ENCODE measurements at places on chromosomes 5 and 9.

- DNase-seq: no peak
These were observed 67.1 kb downstream of the LHX2 start for GRCh38 chr9:124078641-124079040.

DNA sequence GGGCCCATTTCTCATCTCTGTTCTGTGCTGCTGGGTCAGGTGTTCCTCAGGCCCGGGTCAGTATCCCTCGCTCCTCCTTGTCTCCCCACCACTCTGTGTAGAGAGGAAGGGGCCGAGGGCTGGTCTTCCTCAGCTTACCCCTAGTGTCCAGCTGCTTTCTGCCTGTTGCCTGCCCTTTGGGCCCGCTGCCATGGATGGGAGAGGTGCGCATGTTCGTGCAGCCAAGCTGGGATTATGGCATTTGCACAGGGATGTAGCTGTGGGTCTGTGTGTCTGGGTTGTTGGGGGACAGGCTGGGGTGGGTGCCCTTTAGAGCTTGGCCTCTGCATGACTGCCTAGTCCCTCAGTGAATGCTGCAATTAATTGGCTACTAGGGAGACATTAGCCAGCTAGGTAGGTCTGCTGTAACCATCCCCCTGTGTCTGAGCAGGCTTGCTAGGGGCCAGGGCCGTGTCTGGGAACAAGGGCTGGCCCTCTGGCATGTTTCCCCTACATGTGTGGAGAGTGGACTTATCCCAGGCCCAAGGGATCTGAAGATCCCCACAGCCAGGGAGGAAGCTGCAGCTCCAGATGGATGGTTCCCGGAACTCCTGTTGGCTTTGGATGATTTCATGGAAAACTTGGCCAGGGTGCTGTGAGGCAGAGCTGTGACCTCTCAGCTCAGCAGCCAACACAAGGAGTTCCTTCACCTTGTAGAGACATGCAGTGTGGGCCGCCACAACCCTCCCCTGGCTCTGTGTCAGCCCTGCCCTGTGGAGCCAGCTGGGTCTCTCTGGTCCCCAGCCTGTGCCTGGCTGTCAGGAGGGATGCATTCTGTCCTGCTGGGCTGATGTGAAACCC is 161.9 kb downstream of the MACROH2A1 start:
- DNase-seq: no peak

DNA sequence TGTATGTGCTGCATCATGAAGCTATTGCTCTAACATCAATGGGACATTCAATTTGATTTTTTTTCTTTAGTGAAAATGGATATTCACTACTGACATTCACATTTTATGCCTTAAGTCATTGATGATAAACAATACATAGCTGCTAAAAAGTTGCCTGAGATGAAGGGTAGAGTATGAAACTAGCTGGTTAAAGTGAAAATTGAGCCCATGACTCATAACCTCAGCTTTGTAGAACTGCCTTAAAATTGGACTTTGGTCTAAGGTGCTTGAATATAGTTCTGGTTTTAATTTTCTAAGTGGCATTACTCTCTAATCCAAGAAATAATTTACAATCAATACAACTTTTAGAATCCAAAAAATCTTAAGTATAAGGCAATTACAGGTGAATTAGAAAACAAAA is 740.4 kb upstream of the RIOK2 start:
- DNase-seq: no peak

DNA sequence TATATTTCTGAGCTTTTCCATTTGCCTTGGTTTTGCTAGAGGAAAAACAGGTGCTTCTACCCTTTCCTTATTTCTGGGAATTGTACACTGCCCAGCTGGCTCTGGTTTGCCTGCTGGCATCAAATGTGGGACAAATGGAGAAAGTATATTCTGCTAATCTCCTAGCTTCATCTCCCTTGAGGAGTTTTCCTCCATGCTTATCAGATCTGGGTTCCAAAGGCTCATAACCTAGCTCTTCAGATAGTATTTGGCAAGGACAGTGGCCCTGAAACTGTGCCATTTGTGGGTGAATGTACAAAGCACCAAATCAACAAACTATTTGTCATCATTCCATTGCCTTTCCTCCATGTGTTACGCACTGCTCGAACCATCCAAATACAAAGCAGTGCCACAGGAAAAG is 16.2 kb downstream of the PRLR start:
- no peak for DNase-seq

- DNase-seq: no peak
These were observed 11.0 kb downstream of the HSPA9 start for GRCh38 chr5:138564242-138564641.

DNA sequence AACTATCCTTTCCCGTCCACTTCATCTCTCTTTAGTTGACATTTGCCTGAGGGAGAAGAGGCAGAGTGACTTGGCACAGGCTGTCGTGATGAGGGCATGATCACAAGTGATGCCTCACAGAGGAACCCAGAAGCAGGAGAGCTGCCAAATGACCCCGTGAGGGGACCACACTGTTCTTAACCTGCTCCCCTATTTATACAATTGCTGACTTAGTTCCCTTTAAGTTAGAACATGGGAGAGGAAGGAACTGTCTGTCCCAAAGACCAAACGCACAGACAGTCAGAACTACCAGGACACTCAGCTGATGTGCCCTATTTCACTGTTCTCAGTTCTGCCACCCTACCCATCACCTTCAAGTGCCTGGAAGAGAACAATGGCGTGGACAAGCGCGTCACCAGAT is 73.7 kb downstream of the SLC1A3 start:
- no peak for DNase-seq

DNA sequence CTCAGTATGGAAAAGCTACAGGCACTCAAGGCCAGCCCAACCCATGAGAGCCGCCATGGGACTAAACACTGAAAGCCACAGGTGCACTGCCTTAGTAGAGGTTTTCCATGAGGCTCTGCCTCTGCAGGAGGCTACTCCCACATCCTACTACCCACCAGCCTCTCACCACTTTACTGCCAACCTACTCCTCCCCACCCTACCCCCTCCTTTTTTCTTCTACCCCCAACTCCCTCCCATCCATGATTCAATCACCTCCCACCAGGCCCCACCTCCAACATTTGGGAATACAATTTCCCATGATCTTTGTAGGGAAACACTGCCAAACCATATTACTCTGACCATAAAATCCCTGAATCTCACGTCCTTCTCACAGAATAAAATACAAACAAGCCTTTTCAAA is 101.6 kb upstream of the CTSV start:
- no peak for DNase-seq

DNA sequence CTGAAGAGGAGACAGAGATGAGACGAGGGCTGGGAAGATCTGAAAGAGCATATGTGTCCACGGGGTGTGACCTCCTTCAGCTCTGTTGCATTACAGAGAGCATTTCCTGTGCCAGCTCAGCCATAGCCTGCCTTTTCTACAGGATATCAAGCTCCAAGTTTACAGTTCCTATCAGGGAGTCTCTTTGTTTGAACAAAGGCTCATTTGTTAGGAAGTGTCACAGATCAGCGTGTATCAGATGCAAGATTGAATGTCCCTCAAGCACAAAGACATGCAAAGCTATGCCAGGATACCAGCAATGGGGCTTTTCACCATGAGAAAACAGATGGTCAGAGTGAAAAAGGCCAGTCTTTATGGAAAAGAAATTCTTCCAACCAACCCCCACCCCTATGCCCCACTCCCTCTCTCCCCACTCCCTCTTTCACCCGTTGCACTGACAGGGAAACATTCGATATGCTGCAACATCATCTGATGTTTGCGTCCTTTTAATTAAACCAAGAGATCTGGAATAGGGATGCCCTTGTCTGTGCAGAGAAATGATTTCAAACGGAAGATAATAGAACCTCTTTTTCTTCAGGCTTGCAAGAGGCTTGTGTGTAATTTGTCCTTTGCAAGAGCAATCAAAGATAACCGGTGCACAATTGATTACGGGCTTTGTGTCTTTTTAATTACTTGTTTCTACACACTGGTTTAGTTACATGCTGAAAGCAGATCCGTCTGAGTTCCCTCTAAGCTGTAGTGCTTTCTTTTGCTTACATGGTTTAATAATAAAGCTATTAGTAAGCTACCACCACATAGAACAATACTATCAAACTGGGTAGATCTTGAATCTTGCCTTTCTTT is 263.1 kb upstream of the RGMB start:
- DNase-seq: no peak

GRCh38 chr5:18653216-18653752 is 1019.0 kb downstream of the TAF11L14 start:
- no peak for DNase-seq

DNA sequence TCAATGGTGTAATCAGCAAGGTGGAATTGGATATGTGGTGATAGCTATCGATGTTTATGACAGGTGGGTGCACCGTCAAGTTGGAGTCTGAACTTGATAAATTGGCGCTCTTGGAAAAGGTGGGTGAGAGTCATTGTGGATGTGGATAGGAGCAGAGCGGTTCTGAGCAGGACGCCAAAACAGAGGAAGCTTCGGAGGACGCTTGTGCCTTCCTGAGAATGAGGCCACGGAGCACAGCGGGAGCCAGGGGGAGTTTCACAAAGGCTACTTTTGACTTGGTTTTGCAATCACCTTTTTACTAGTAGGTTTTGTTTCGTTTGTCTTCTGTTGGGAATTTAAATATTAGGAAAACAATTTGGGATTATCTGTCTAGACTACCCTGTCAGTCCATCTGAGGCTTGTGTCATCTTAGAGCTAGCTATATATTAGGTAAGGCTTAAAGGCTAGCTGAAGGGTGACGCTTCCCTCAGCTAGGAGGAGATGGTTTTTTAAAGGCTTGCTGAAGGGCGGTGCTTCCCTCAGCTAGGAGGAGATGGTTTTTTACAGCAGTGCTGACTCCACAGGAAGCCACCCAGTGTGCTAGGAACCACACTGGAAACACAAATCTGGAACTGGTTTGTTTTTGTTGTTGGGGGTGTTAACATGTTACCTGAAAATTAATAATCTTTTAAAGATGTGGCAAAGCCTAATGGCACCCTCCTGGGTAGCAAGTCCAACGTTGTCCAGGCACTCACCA is 142.4 kb upstream of the IRX4 start:
- no peak for DNase-seq

GRCh38 chr9:14136047-14136635 is 177.8 kb downstream of the NFIB start:
- no peak for DNase-seq

DNA sequence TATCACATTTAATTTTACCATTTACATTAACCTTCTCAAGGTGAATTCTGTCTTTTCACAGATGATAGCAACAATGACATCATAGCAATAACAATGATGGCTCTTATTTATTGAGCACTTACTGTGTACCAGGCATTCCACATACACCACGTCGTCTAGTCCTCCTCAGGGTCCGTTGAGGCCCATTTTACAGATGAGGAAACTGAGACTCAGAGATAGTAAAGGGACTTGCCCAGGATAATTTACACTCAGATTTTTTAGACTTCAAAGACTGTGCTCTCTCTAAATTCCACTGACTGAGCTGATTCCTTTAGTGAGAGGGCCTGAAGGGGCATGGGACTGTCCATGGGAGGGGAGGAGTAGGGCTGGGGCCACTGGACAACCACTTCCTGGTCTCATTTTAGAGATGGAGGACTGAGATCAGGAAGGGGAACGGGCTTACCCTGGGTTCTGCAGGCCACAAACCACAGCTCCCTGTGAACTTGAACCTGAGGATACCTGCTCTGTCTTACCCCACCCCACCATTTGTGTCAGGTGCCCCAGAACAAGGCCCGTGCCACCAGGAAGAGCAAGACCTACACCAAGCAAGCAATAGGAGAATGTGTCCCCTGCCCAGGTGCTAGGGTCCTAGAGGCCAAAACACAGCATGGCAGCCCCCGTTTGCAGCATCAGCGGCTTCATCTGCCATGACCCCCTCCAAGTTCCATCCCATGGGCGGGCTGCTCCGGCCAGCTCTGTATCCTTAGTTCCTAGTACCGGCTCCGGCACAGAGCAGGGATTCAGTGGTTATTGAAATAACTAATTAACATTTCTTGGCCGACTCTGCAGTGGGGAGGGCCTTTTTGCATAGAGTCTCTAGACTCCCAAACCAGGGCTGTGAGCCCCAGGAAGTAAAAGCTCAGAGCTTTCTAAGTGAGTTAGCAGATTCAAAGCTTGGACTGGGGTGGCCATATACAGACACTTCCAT is 96.6 kb downstream of the RGS3 start:
- DNase-seq: no peak

GRCh38 chr5:171236651-171237050 is 72.4 kb upstream of the TLX3 start:
- no peak for DNase-seq

DNA sequence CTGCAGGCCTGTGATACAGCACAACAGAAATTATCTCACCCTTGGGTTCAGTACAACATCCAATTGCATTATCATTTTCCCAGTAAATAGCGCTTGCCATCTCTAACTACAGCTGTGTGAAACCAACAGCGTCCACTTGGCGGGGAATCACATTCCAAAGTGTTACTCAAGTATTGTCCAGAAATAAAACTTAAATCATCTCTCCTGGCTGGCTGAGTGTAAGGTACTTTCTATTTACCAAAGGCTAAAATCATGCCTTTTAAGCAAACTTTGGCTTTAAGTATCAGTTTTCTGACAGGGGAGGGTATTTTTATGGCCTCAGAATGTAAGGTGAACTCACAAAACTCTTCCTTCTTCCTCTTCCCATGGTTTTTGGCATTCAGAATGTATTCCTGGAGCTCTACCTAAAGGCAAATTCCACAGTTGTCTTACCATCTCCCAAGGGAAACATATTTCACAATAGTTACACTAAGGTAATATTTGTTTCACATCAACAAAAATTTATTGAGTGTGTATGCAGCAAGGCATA is 205.6 kb upstream of the MPDZ start:
- no peak for DNase-seq

DNA sequence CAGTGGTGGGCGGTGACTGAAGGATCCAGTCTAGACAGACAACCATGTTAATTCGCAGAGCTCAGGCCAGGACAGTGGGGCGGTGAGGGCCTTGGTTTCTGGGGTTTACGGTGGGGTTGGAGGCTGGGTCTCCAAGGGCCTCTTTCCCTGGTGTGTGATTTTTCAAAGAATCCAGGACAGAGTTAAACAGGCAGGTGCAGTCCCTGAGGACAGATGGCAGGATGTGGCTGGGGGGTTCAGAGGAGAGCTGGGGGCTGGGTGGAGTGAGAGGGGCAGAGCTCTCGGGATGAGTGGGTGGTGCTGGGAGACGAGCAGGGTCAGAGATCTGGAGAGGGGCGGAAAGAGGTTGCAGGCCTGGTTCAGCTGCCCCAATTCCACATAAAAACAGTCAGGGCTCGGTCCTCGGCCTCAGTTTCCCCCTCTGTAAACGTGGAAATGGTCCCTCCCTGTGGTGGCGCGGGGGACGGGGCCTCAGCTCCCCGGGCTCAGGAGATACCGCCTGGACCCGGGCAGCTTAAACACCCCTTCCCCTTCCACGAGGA is 145.9 kb downstream of the GAPVD1 start:
- DNase-seq: no peak

GRCh38 chr5:36692791-36693763 is 86.7 kb downstream of the SLC1A3 start:
- DNase-seq: peak; percentile 20

- DNase-seq: no peak
These were observed 59.1 kb downstream of the BOD1 start for GRCh38 chr5:173557123-173557903.

All from activated naive CD4-positive, alpha-beta T cell treated with Interleukin-2 at 50 U/mL for 16 hours (primary cell).